Hematopoietic multipotent progenitor cell treated with erythropoietin and hydrocortisone succinate and interleukin-3 and kit ligand, for 4 days (in vitro differentiated cells): ENCODE measurements at places on chromosomes 5 and 9.
A peak's percentile ranks its signal among the peaks of the same experiment; 100 is the strongest.

- DNase-seq: peak; percentile 10
Measured at GRCh38 chr9:95316274-95316673, 1.2 kb downstream of the FANCC start.

GRCh38 chr5:172573120-172573882 lies 67.8 kb upstream of the NEURL1B start:
- peak; percentile 46 for DNase-seq

- DNase-seq: no peak
Measured at GRCh38 chr5:175842951-175843793, 28.2 kb upstream of the CPLX2 start.

DNA sequence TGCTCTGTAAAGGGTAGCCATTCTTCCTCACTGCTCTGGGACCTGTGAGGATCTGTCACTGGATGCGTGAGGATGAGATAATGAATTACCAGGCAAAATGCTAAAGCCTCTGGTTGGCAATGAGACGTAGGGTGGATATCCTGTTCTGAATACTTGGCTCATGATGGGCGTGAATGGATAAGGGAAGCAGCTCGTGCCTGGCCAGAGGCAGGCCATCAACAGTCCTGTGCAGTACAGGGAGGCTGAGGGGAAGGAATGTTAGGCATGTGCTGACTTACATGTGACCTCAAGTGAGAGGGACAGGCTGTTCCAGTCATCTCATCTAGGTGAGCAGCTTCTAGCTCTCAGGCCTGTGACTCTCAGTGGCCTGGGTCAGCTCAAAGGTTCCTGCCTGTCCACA lies 172.8 kb downstream of the CARTPT start:
- DNase-seq: no peak

DNA sequence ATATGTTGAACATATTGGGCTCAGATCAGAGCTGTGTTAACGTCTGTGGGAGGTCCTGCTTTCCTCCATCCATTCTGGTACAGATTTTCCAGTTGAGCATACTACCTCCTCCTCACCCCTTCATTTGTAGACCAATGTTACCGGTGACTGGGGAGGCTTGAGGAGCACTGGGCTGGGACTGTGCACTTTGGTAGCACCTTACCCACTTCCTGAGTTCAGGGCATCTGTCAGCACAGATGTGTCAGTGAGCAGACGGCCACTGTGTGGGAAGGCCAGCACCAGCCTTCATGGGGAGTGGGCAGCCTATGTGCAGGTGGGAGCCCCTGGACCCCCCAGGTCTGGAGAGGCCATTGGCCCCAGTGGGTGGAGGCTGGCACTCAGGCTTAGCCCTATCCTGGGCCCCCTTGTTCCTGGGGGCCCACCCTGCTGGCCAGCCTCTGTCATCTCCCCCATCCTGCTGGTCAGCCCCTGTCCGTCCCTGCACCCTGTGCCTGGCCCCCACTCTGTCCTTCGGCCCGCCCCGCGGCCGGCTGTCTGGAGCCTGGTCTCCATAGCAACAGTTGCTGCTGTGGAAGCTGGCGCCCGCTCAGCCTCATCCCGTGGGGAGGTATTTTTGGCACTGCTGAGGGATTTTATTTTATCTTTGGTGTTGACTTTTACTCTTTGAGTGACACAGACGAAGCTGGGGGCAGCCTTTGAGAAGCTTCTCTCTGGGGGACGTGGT lies 21.3 kb downstream of the WNK2 start:
- DNase-seq: no peak

DNA sequence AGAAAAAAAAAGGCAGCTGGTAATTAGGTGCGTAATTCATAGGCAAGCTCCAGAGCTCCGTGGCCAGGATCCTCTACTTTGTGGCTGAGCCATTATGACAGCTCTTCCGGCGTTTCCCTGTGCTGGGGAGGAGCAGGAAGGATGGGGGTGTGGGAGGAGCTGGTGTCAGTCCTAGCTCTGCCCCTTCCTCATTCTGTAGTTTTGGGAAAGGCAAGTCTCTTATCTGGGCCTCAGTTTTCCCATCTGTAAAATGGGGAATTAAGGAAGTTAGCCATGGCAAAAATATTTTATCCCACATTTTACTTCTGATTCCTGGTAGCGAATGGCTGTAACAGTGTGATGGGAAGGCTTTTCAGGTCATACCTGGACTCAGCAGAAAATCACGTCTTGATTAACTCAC lies 81.1 kb downstream of the SEC61B start:
- no peak for DNase-seq

GRCh38 chr5:140596321-140596741 lies 31.7 kb downstream of the SLC35A4 start:
- DNase-seq: no peak

- peak; percentile 40 for DNase-seq
Measured at GRCh38 chr5:68277431-68277830, 61.9 kb downstream of the PIK3R1 start.

- DNase-seq: no peak
Measured at GRCh38 chr5:40315126-40315525, 364.6 kb upstream of the PTGER4 start.

- DNase-seq: no peak
Measured at GRCh38 chr9:128389395-128390149, 18.4 kb downstream of the URM1 start.

- DNase-seq: no peak
Measured at GRCh38 chr5:131515348-131515747, 119.7 kb downstream of the RAPGEF6 start.
